ENCODE measurements at places on chromosomes 6 and 20.

DNA sequence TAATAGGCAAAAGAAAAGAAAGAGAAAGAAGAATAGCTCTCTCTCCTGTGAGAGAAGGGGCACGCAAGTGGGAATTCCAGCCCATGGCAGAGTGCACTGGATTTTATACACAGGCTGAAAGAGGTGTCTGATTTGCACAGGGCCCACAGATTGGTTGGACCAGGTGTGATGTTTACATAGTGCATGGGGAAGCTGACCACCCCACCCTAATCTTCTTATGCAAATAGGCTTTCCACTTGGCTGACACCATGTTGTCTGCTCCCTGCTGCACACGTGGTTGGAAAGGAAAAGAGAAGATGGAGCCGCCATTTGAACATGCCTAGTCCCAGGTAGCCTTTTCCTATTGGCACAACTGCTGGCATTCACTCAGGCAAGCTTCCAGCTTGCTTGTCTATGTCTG lies 20.2 kb downstream of the MICA start:
- no peak for DNase-seq

DNA sequence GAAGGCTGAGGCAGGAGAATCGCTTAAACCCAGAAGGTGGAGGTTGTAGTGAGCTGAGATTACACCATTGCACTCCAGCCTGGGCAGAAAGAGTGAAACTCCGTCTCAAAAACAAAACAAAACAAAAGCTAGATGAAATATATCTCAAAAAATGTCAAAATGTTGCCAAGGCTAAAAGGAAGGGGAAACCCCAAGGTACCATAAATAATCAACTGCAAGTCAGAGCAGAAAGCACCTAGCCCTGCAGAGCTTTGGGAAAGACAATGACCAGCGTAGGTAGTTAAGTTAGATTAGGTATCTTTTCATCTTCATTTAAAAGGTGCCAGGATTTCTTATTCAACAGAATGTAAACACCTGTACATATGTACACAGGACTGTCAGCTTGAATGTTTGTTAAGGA lies 33.0 kb downstream of the AKIRIN2 start:
- DNase-seq, result no peak

DNA sequence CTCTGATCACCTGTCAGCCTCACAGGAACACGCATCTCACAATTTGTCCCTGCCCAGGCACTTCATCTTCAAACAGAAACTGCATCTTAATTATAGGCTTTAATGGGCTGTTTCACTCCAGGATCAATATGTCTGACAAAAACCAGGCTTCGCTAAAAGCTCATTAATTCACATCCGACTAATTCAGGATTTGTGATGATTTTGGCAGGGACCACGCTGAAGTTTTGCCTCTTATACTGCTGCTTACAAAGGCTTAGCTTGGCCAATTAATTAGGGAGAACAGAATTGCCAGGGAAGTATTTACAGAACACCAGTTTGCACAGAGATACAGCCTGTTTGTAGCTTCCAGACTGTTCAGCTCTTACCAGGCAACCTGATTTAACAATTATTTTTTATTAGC lies 541.0 kb upstream of the SPTLC3 start:
- DNase-seq, result no peak

DNA sequence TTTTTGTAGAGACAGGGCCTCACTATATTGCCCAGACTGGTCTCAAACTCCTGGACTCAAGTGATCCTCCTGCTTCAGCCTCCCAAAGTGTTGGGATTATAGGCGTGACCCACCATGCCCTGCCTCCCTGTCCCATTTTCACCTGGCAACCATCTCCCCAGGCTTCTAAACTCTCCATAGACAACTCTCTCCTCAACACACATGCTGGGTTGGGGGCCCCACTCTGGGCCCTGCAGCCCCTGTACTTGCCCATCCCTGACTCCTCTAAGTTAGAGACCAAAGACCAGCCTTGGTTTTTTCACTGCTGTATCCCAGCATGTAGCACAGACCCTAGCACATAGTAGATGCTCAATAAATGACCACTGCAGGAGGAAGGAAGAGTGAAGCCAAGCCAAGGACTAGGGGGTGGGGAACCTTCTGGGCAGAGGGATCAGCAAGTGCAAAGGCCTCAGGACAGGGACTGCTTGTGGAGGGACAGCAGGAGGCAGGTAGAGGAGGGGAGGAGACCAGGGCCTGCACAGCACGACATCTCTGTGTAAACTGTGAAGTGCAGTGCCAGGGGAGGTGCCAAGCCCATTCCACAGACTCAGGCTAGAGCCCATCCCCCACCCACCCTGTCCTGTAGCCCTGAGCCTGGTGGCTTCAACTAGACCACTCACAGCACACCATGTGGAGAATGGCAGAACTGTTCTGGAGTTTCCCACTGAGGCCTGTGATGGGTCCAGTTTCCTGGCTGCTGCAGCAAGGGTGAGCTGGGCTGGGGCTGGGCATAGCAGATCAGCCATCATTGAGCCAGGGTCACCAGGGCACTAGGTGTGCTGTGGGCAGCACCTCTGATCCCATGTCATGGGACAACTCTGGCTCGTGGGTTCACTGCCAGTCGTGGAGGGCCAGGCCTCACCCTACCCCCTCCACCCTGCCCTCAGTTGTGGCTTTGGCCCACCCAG lies 3.4 kb upstream of the SRC start:
- no peak for DNase-seq

DNA sequence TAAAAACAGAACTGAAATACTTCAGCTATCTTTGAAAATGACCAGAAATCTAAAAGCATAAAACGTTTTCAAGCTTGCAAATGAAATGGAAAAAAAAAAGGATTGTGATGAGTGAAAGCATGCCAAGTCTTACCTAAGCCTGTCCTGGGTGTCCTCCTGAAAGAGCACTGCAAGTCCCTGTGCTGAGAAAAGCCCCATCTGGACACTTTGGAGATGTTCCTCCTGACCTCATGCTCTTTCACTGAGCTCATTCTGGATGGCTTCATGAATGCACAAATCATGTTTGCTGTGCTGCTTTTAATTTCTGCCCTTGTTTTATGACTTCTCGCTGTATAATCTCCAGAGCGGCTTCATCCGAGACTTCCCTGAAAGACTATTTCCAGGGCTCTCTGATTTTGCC lies 136.0 kb downstream of the SOD2 start:
- no peak for DNase-seq

DNA sequence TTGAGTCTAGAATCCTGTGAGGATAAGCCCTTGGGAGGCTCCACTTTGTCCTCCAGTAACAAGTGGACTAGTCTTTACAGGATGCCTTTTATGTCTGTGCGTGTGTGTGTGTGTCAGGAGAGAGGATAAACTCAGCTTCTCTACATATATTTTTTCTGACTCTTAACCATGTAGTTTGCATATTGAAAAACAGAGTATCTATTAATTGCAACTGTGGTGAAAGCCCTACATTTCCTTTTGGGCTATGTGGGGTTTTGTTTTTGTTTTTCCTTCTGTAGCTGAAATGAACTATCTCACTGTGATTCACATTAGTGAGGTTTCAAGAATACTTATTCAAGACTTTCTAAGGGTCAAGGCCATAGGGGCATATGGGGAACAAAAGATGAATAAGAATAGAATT lies 17.7 kb downstream of the TPBG start:
- DNase-seq, result no peak

DNA sequence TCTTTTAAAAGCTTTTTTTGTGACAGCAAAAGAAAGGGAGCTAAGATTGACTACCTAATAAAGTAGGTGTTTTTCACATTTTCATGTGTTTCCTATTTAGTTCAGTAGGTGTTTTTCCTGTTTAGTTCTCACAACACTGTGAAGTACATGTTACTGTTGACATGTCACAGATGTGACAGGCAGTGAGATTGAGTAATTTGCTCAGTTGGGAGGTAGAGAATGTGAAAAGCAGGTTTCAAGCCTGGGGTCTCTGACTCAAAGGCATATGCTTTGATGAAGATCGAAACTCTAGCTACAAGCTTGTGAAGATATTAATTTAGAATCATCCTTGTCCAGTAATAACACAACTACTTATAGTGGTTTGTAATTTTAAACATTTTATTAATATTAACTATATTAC lies 43.1 kb downstream of the SLX4IP start:
- no peak for DNase-seq
